ENCODE measurements at places on chromosomes 6 and 20. TPM values are rescaled to one million over a fixed set of nuclear protein-coding genes. Genes with fewer than 3 reads are reported as not detected.

- DNase-seq: no peak
- H3K36me3 ChIP-seq: no peaks in the 10 kb centered on the region
- H3K27me3 ChIP-seq: peaks cover 13% of the 10 kb centered on the region
- no peaks in the 10 kb centered on the region for H3K4me1 ChIP-seq
- H3K4me3 ChIP-seq: no peak overlapping the region
- H3K27ac ChIP-seq: no peak overlapping the region
Observed at GRCh38 chr20:62452475-62453095, 23.2 kb downstream of the GATA5 start.

The CD109 gene
- total RNA-seq: 0.47 TPM

DNA sequence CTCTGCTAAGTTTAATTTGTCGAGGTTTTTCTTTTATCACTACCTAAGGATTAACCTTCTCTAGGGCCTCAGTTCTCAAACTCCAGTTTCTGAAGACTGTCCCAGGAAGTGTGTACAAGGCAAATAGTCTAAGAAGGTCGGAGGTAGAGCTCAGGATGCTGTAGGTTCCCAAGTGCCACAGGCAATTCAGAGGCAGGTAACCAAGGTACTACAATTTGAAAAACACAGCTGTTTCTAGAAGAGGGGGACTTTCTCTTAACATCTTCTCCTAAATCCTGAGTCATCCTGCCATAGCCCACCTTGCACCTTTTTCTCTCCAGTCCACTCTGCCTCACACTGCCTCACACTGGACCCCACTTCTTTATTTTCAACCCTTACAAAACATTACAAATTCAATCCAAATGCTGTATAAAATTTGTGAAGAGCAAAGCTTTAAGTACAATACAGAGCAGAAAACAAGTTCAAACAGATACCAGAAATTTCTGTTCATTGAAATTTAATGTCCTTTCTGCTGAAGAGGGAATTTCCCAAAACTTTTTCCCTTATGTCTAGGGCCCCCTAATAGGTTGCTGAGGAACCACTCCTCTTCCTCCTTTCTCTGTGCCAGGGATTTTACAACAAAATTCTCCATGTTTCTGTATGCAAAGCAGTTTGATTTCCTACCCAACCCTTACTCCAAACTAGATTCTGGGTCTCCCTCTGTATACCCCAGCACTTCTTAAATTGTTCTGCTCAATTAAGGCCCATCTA lies 43.0 kb downstream of the FRK start:
- no peaks in the 10 kb centered on the region for H3K4me1 ChIP-seq
- no peak for DNase-seq
- H3K27me3 ChIP-seq: peaks cover 16% of the 10 kb centered on the region
- H3K36me3 ChIP-seq: no peaks in the 10 kb centered on the region
- no peak overlapping the region for H3K4me3 ChIP-seq
- no peak overlapping the region for H3K27ac ChIP-seq

DNA sequence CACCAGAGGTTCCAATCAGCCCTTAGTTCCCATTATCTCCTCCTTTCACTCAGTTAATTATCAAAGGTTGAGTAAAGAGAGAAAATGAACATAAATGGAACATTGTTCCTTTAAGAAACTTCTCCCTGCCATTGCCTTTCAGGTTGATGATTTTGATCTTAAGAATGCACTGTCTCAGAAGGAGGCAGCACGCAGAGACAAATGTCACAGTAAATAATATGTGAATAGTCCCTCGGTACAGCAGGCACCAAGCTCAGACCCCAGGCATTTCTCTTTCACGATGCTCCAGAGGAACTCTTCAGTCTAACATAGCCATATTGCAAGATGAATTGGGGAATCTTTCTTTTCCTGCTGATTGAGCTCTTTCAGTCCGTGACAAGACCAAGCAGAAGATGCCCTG lies 435.3 kb upstream of the SPTLC3 start:
- no peak overlapping the region for H3K27ac ChIP-seq
- H3K36me3 ChIP-seq: no peaks in the 10 kb centered on the region
- no peak for DNase-seq

The PRSS35 gene
- total RNA-seq: not detected

DNA sequence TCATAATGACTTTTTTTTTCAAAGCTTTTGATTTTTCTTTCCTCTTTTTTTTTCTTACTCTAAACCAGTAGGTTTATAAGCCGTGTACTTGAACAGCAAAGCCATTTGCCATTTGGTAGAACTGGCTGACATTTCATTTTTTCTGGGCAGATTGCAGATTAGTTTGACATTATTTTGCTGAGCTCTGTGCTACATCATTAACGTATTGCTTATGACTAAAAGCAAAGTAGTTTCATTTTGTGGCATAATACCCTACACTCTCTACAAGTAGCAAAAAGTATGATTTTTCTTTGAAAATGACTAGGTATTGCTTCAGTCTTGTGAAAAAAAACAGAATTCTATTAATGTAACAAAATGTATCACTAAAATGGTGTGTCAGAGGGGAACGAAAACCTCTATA lies 141.3 kb downstream of the GRIK2 start:
- no peak overlapping the region for H3K4me3 ChIP-seq
- no peaks in the 10 kb centered on the region for H3K27me3 ChIP-seq
- H3K27ac ChIP-seq: no peak overlapping the region

The CNKSR3 gene
- not detected for total RNA-seq

The GPR31 gene
- total RNA-seq: not detected

Data from naive thymus-derived CD8-positive, alpha-beta T cell (primary cell).